ENCODE measurements at places on chromosomes 11 and 22.
A peak's percentile ranks its signal among the peaks of the same experiment; 100 is the strongest.

GRCh38 chr11:48063424-48063978 is 83.1 kb downstream of the PTPRJ start:
- no peak for DNase-seq

- DNase-seq = no peak
Observed at GRCh38 chr22:37280718-37281117, 1.6 kb upstream of the CYTH4 start.

GRCh38 chr22:39277142-39277607 is 32.4 kb upstream of the PDGFB start:
- no peak for DNase-seq

DNA sequence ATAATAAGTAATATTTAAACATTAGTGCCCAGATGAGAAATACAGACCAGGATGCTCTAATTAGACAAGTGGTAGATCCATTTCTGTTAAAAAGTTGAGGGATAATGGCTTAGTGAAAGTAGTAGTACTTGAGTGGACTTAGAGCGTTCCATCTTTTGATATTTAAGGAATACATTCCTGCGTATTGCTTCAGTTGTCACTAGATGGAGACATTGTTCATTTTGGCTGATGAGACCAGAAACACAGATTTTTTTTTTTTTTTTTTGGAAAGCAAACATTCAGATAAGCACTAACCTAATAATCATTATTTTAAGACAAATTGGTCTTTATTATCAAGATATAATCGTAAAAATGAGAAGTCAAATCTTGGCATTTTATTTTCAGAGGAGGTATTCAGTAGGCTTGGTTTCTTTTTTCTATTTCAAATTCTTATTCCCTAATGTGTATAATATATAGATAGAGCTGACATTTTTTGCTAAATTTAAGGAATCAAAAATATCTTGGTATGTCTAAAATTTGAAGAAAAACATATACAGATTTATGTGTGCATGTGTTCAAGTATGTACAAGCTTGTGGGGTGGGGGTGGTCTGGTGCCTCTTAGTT is 92.9 kb downstream of the DYNC2H1 start:
- no peak for DNase-seq

GRCh38 chr11:82004537-82005213 is 729.0 kb downstream of the FAM181B start:
- DNase-seq = no peak

GRCh38 chr11:111230122-111230465 is 15.4 kb upstream of the POU2AF2 start:
- DNase-seq = no peak

- DNase-seq = no peak
Observed at GRCh38 chr22:36252754-36253522, at the start of gene APOL1. Gene APOL1 (plus strand): TSS chr22:36253133. CDS start chr22:36254956, 1,823 bp downstream.

GRCh38 chr11:21615955-21616371 is 576.9 kb upstream of the ANO5 start:
- no peak for DNase-seq

DNA sequence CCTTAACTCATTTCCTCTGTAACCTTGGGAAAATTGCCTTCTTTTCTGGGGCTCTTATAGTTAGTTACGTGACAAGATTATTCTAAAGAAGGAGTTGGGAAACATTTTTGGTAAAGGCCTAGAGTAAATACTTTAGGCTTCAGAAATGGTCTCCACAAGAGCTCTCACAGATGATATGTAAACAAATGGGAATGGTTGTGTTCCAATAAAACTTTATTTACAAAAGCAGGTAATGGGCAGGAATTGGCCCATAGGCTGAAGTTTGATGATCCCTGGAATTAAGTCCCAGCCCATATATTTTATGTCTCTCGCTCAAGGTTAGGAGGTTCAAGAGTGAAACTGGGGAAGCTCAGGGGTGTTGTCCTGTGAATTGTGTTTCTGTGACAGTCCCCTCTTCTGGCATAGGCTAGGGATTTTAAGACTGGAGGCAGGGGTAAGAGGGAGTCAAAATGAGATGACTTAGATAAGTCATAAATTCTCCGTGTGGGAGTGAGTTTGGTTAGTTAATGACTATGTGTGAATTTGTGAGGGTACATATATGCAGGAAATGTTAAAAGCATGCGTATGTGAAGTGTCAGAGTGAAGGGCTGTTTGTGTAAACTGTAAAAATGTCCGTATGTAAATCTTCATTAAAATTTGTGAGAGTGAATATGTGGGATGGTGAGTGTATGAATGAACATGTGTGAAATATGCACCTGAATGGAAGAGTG is 7.4 kb upstream of the OR52B4 start:
- DNase-seq = no peak

DNA sequence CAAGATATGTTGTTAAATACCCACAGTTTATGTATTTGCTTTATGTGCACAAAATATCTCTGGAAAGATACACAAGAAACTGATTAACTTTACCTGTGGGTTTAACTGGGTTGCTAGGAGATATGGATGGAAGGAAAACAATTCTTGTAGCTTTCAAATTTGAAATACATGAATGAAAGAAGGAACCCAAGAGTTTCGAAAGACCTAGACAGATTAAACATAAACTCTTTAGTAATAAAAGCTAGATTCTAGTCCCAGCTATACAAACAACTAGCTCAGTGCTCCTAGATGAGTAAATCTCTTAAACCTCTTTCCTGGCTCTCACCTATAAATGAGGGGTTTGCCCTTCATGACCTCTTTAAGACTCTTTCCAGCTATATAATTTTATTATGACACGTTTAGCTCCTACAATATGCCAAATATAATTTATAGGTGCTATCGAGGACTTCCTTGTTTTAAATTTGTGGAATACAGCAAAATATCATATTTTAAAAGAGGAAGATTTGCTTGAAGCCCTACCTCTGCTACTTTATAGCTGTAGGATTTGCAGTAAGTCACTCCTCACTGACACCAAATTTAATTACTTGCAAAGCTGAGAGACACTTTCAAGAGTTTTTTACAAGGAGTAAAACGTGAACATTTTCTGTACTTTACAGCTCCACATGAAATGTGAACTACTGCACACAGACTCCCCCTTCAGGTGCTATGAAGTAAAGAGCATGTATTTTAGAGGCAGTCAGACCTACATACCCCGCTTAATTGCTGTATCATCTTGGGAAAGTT is 50.7 kb downstream of the RRAS2 start:
- DNase-seq = peak; percentile 12

DNA sequence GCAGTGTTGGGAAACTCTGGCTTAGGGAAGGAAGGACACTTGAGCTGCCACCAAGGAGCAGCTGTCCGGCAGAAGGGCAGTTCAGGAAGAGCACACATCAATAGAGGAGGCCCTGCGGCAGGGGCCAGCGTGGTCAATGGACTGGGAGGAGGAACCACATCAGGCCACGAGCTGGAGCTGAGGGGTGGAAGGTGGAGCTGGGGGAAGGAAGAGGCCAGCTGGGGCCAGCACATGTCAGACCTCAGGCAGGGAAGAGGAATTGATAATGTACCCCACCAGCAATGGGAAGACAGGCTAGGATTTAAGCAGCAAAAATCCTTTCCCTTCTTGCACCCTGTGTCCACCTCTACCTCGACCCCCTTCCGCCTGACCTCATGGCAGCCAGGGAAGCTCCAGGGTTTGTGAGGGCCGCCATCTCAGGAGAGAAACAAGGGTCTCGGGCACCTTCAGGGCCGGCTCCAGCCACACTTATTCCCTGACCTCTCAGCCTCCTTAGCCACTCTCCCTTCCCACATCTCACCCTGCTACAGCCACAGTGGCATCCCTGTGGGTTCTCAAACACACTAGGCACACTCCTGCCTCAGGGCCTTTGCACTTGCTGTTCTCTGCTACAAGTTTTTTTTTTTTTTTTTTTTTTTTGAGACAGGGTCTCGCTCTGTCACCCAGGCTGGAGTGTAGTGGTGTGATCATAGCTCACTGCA is 157.8 kb upstream of the GRK3 start:
- no peak for DNase-seq

DNA sequence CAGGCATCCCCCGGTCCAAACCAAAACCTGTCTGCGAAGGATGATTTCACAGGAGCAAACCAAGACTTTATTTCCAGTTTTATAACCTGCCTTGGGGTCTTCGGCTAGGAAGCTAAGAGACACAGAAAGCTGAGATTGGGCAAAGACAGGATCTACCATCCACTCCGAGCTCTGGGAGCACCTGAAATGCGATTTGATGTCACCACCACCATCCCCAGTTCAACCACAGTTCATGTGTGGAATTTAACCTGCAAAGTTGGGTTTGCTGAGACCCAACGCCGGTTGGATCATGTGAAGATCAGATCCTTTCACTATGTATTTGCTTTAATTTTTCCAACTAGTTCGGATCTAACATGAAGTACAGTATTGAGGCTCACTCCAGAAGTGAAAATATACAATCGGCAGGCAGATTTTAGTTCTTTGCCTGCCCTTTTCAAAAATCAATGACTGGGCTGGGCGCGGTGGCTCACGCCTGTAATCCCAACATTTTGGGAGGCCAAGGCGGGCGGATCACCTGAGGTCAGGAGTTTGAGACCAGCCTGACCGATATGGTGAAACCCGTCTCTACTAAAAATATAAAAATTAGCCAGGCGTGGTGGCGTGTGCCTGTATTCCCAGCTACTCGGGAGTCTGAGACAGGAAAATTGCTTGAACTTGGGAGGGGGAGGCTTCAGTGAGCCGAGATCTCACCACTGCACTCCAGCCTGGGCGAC is 1.4 kb upstream of the C11orf24 start:
- DNase-seq = no peak

DNA sequence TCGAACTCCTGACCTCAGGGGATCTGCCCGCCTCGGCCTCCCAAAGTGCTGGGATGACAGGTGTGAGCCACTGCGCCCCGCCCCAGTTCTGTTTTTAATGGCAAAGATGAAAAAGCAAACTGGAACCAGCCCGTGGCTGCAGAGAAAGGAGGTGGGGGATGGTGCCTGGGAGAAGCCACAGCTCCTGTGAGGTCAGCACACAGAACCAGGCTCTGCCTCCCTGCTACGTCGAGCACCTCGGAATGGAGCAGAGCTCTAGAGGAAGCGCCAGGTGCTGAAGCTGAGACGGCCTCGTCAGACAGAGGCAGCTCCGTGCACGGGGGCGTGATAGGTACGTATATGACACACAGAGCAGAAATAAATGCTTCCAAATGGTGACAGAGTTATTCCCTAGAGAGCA is 8.5 kb downstream of the DRD4 start:
- DNase-seq = no peak

GRCh38 chr22:38313384-38313955 is 3.8 kb downstream of the CSNK1E start:
- no peak for DNase-seq

GRCh38 chr22:44537467-44537866 is 39.4 kb upstream of the RTL6 start:
- DNase-seq = no peak

GRCh38 chr11:116938471-116939070 is 101.1 kb upstream of the APOA1 start:
- no peak for DNase-seq

DNA sequence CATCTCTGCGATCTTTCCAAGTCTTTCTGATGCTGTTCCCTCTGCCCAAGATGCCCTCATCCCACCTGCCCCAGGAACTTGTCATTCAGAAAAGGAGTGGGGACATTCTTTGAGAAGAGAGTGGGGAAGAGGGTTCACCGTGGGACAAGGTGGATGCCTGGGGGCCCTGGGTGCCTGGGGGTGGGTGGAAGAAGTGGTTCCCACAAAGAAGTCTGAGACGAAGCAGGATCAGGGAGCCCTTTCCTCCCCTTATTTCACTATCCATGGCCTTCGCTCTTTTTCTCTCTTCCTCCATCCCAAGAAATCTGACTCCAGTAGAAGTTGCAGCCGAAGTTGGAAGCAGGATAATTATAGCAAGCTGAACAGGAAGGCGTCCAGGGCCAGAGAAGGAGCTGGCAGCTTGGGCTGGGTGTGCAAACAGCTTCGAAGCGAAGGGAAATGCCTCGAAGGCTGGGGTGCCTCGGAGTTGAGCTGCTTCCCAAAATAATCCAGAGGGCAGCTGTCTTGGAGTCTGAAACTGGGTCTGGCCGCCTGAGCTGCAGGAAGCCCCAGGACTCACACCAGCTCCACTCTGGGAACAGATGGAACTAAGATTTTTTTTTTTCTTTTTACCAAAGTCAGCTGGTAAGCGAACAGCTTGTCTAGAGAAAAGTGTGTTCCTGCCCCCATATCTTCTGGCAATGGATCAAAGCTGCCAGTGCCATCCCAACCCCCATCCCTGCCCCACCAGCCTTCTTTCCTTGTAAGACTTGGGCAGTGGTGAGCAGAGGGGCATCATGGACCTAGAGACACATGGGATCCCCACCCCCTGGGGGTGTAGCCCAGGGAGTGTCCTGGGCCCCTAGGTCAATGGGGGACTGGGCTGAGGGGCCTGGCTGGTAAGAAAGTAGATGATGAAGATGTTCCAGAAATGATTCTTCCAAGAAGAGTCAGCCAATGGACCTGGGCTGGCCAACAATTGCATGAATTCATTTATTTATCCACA is 31.5 kb downstream of the PARVG start:
- DNase-seq = no peak

GRCh38 chr22:44183287-44183588 is 2.5 kb downstream of the PARVG start:
- DNase-seq = no peak

DNA sequence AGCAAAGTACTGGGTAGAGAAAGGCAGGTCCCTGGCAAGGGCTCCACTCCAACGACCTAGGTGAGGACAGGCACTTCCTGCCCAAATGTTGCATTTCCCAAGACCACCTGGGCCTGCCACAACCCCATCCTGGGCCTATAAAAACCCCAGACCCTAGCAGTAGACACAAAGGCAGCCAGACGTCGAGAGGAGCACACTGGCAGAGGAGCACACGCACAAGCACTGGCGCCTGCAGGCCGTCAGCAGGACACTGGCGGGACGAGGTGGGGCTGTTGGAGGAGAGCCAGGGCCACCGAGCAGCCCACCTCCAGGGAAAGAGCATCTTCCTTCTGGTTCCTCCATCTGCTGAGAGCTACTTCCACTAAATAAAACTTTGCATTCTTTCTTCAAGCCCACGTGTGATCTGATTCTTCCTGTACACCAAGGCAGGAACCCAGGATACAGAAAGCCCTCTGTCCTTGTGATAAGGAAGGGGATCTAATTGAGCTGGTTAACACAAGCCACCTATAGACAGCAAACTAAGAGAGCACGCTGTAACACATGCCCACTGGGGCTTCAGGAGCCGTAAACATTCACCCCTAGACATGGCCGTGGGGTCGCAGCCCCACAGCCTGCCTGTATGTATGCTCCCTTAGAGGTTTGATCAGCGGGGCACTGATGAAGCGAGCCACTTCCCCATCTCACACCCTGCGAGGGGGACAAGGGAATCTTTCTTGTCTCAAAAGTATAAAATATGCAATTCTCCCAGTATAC is 89.7 kb upstream of the MTMR2 start:
- no peak for DNase-seq

GRCh38 chr22:38952281-38952993 is 5.0 kb upstream of the APOBEC3A start:
- no peak for DNase-seq

GRCh38 chr22:42243802-42244060 is 26.7 kb downstream of the TCF20 start:
- DNase-seq = no peak

GRCh38 chr11:33980897-33981296 is 70.6 kb upstream of the CAPRIN1 start:
- peak; percentile 59 for DNase-seq
